ENCODE measurements at places on chromosomes 3 and 15.

GRCh38 chr15:65451989-65452388, 29.2 kb upstream of the IGDCC4 start:
- DNase-seq = no peak

GRCh38 chr15:58169934-58170333, 31.8 kb downstream of the AQP9 start:
- DNase-seq = no peak

DNA sequence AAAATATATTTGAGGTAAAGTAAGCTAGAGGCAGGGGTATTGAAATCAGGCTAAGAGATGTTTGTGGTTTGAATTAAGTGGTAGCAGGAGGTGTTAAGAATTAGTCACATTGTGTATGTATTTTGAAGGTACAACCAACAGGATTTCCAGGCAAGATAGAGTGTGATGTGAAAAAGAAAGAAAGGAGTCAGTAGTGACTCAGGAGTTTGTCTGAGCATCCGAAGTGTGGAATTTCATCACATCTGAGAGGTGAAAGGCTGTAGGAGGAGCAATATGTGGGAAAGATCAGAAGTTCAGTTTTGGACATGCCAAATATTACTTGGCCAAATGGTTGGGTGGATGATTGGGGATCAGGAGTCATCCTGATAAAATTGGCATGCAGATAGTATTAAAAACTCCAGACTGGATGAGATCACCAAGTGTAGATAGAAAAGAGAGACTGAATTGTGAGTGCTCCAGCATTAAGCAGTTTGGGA, 32.1 kb upstream of the EBLN2 start:
- DNase-seq = peak; percentile 87

DNA sequence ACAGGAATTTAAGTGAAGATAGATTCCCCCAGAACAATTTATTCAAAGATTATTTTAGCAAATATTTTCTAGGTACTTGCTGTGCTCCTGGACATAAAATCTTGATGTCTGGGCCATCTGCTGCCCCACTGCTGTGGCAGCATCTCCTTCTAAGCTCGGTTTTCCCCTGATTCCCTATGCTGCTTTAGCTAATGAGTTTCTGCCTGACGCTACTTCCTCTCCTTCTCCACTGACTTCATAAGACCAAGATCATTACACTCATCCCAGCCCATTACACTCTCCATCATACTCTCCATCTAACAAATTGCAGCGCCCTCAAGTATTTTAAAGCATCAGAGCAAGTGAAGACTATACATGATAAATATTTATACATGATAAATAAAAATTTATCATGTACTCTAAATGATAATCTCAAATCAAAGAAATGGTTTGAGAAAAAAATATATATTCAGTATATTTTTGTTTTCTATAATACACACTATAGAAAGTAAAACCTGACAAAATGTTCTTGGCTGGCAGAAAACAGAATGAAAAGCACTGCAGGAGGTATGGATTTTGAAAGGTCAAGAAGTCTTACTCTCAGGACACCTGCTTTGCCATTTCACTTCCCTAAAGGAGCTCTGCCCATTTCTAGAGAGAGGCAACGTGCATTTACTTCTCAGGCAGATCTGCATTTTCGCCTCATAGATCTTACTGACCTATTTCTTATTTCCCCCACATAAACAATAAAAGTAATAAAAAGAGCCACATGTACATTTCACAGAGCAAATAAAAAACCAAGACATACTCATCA, 232.0 kb downstream of the KCNMB2 start:
- DNase-seq = no peak

DNA sequence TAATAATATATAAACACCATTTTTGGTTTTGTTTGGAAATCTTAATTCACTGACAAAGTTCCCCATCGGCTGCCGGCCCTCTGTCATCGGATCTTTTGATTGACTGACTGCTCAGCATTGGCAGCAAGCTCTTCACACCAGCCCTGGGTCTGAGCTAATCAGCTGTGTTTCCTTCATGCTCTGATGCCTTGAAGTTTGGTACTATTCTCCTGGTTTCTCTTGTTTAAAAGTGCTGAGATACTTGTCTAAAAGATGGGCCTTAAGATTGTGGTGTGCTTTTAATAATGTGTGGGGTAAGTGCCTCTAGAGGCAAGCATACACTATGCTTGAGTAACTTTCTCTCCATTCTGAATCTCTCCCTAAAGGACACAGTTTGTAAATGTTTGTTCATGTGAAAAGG, 415.5 kb upstream of the TPRG1 start:
- DNase-seq = no peak

DNA sequence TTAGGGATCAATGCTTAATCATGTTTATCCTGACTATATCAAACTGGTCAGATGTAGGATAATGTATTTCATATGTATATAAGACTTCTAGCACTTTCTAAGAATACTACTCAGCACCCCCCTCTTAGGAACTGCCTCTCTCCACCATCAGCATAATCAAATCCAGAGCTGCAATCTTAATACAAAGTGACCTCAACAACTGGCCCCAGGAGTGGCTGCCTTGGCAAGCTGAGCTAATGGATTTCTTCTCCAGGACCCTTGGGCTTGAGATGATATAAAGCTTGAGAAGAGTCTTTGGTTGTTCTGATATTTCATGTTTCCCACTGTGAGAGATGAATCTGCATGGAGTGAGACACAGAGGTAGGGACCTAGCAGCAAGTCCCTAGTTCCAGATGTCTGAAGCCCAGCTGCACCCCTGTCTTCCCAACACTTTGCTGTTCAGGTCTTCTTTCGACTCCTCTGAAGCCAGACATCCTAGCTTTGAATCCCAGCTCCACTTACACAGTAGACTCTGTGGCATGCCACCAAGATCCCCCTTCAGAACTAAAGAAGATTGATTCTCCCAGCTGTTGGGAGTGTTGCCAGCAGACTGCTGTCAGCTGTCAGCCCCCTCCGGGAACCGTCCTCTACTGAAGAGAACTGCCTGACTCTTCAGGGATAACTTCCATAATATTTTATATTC, 309.3 kb upstream of the UBE2E2 start:
- no peak for DNase-seq

DNA sequence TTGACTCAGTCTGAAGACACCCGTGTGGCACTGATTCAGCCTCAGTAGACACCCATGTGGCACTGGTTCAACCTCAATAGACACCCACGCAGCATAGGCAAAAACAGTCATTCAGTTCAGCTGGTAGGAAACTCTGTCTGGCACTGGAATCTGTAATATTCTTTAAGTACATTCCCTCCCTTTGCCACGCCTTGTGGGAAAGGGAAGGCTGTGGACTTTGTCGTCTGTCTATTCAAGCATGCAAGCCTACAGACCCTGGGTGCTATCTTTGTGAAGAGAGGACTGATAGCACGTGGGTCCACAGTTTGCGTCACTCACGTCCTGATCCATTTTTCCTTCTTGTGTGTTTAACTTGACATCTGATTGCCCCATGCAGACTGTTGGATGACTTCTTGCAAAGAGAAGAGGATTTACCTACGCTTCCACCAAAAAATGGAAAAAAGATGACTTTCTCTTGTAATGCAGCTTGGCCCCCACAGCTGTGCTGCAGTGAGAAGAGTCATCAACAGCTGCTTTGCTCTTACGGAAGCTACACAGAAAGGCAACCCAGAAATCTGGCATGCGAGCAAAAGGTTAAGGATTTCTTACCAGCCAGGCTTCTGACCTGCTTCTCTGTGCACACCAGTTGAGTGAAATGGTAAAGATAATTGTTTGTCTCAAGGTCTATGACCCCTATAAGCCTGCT, 278.1 kb downstream of the ULK4 start:
- peak; percentile 73 for DNase-seq

GRCh38 chr15:90191794-90192509, 9.2 kb upstream of the SEMA4B start:
- DNase-seq = no peak

GRCh38 chr15:41966414-41966812, 5.9 kb downstream of the EHD4 start:
- DNase-seq = no peak

- DNase-seq = no peak
Measured at GRCh38 chr3:39445927-39446326, 21.6 kb upstream of the MOBP start.

GRCh38 chr3:107641572-107642307, 119.0 kb downstream of the BBX start:
- no peak for DNase-seq

- no peak for DNase-seq
Measured at GRCh38 chr3:72043204-72044133, 258.5 kb upstream of the PROK2 start.

GRCh38 chr15:74340150-74340549, 27.3 kb downstream of the CYP11A1 start:
- DNase-seq = no peak

DNA sequence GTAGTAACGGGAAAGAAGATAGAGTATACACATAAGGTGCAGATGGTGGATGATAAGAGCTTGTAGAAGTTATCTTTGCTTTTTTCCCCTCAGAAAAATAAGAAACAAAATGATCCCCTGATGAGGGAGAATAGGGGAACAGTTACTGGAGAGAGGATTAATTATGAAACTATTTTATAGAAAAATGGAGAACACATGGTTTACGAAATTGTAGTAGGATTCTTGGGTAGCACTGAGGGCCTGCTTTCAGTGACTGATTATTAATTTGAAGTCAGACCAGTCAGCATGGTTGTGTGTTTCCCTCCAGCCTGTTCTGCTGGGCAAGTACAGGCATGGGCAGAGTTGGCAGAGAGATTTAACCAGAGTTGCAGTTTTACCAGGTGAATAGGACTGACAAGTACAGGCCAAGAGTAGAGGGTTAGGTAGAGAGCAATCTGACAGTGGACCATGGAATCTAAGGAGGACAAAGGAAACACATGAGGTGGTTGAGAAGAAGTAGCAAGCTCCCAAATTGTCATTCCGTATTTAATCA, 5.9 kb downstream of the SLC49A4 start:
- no peak for DNase-seq

DNA sequence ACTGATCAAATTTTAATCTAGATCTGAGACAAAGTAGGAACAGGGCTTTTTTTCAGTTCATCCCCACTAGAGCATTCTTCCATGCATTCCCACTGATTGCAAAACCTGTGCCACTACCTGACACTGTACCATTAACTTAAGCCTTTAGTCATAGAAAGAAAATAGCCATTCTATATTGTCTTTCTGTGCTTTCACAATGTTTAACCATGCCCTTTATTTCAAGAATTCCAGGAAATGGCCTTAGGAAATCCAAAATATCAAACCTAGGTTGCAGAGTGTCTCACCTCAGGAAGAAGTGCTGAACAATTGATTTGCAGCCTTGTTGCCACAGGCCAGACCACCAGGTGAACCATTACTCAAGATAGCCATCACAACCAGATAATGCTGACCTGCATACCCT, 56.2 kb upstream of the TGFBR2 start:
- no peak for DNase-seq

DNA sequence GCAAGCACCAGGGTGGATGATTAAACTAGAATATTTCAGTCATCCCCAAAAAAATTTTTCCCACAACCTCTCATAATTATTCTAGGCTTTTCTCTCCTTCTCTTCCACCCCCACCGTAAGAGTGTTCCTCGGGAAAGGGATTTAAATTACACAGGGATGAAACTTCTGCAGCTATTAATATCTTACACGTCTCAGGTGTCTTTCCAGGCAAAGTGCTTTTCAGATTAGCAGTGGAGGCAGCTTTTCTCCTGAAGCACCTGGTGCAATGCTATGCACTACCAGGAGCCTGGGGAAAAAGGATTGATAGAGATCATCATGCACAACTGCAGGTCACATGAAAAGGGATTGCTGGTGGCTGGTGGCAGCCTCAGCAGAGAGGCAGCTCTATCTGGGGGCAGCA, 250.4 kb downstream of the NTRK3 start:
- no peak for DNase-seq

DNA sequence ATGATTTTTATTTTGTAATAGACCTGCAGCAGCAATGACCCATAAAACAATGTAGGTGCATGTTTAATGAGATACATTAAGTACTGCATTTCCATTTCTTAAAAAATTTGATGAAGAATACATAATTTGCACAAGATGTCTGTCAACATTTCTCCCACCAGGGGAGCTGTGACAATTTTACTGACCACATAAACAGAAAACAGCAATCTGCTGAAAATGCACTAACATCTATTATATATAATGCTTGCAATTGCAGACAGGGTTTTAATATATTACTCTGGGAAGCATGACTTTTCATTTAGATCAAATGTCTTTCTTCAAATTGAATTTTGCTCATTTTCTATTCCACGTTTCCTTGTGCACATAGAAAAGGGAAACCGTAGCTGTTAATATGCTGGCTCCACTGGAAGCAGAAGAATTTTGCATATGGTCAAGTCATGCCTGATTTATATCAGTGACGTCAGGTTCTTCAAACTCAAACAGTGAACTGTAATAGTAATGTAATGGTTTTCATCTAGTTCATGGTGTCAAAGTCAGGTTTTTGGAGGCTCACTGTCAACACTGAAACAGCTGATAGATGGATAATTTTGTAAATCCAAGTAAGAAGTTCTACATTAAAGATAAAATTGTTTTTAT, 79.8 kb upstream of the IGF1R start:
- no peak for DNase-seq

DNA sequence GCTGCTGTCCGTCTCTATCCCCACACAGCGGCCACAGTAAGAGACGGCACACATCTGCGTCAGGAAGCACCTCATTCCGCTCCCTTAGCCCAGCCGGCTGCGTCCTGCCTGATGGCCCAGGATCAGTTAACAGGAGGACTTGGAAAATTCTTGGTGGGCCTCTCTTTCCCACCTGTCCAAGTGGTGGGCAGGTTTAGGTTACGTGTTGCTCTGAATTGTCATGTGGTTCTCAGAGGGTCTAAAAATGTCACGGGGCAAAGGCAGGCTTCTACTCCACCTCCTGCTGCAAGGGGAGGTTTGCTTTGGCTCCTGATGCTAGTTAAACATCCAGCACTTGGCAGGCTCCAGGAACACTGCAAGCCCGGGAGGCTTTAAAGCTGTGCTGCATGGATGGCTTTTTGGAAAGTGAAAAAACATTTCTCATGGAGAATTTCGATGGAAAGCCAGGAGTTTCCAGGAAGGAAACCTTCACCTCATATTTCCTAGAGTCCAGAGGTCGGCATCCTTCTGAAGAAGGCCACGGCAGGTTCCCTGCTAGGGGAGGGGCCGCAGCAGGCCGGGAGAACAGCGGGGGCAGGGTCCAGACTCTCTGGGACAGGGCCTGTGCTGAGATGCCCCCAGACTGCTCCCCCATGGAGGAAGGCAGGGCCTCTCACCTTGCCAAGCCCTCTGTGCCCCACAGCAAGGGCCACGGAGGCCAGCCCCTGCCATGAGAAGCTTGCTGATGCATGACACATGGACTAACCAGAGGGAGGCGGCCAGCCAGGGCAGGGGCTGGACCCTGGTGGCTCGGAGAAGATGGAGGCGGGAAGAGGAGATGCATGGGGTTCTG, 10.8 kb downstream of the CTSH start:
- DNase-seq = no peak

DNA sequence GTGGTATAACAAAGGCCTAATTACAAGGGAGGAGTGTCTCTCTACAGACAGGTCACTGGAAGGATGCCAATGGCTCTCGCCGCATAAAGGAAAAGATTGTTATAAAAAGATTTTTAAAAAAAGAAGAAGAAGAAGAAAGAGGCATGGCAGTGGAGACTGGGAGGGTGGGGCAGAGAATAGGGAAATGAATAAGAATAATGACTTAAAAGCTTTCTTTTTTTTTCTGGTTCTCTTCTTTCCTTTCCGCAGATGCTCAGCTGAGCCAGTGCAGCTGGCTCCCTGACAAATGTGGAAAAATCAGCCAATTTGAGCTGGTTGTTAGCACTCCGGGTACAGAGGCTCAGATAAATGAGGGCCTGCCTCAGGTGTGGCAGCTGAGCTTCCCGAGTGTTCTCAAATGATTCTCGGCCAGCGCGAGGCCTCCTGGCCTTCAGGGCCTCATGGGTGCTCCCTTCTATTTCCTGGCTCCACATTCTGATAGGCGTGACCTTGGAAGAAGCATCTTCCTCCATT, 234.1 kb downstream of the RORA start:
- DNase-seq = no peak

Measured in fibroblast of skin of abdomen (primary cell).